ENCODE measurements at places on chromosomes 12 and 14.

DNA sequence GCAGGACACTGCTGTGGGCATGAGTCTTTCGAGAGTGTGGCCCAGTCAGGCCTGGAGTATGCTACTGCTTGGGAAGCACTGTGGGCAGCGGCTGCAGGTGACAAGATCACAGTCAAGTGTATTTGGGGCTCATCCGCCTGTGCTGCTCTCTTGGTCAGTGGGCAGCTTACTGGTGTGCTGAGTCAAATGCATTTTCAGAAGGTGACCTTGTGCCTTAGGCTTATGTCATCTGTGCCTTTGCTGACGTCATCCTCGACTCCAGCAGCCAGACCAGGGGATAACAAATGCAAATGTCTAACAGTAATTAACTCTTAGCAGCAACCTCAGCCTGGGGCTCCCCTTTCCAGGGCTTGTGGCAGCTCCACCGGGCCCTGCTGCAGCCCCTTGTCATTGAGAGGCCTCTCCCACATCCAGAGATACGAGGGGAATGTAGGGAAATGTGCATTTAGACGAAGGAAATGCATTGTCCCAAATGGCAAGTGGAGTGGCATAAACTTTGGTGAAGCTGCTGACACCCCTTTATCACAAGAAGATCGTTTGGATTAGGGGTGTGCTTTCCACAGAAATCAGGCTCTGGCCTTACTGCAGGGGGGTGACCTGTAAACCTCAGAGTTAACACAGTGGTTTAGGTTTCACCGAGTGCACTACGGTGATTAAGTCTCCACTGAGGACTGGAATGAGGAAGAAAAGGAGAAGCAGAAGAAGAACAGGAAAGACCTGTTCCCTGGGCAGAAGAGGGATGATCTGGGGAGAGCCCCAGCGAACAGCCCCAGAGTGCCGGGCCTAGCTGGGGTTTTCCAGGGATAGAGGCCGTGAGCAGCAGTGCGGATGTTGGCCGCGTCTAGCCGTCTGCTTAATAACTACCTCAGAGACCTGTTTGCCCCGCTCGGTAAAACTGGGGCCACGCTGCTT is 39.7 kb downstream of the PSMA6 start:
- DNase-seq, result no peak

DNA sequence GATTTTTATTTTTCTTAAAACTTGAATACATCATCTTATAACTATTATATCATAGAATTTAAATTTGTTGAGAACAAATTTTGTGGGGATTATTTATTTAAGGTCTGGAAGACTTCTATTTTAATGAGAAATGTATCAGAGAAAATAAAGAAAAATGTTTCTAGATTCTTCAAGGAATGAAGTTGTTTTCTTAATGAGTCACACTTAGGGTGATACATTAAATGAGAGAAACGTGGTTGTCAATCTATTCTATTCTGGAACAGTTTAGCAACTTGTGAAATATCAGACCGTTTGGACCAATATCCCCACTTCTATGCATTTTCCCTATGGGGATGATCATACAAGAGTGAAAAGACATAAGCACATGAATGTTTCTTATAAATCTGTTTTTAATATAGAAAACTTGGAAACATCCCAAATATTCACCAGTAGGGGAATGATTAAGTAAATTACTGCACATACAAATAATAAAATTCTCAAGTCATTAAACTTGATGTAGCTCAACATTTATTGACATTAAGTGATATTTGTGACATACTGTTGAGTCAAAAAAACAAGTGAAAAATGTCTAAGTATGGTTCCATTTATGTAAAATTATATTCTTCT is 88.5 kb downstream of the E2F7 start:
- DNase-seq, result no peak

DNA sequence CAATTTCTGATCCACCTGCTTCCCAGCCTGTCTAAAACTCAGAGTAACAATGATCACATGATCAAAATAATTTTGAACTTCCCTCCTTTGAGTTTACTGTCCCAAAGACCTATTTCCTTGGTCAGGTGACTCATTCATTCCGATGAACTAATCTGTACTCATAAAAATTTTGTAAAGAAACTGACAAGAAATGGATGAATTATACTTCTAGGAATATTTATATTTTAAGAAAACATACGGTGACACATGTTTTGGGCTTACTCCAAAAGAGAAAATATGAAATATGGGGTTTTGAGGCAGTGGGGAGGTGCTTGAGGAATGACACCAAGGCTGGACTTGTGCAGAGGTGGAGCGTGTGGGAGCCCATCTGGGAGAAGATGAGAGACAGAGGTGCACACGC is 42.0 kb downstream of the GUCY2C start:
- DNase-seq, result no peak

DNA sequence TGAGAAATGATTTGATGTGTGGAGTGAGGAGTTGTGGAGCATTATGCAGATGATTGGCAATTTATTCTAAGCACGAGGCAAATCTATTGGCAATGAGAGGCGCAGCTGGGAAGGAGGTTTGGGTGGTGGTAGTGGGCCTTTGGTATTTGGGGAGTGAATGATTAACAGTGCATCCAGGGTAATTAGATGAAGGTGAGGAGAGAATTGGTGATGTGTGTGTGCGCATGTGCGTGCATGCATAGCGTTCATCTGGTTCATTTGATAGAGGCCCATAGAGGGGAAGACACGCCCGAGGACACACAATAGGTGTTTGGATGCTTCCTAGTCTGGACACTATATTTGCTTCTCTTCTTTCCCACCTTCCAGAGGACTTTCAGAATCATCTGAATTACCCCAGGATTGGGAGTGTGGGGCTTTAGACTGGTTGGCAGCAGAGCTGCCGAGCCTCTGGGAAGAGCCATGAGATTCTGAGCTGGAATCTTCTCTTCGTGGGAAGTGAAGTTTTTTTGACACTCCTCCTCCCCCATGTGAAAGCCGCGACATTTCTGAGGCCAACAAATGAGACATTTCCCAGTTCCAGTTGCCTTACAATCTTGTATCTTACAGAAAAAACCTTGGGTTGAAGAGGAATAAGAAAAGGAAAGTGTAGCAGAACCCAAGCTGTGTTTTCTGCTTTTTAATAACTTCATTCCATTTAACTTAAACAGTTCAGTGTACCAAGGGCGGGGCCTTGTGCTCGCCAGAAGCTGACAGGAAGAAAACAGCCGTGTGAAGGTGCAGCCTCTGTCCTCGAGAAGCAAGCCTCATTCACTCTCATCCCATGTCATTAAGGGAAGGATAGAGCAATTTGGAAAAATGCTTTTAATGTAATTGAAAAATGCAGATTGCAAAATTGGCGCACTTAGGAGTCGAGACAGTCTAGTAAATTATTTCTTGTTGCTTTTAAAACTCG is 65.2 kb downstream of the SLC25A47 start:
- no peak for DNase-seq

- no peak for DNase-seq
Measured at GRCh38 chr14:99892406-99892805, 99.2 kb downstream of the EML1 start.

DNA sequence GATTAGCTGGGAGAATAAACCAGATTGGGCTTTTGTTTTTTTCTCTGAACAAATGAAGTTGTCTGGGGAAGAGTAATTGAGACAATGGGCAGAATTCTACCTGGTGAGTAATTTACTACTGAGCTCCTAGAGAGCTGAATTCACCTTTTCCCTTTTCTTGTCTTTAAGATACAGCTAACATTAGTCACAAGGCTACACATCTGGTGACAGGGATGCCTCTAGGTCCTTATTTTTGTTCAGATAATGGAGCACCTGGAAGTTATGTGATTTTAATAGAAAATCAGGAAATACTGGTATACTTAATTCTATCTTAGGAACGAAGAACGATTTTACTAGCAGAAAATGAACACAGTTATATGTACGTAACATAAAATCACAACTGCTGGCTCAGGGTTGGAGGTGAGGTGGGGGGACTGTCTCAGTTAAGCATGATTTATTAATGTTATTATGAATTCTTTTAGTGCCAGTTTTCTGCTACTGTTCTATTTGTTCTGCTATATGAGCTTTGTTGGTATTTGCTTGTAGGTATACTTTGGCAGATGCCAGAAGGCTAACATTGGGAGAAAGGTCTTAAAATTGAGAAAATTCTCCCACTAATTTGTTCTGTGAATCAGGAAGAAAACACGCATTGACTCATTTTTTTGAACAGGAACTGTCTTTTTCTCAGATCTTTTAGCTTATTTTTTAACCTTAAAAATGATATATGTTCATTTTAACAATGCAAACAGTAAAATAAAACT is 482.7 kb upstream of the RGS6 start:
- DNase-seq, result no peak

DNA sequence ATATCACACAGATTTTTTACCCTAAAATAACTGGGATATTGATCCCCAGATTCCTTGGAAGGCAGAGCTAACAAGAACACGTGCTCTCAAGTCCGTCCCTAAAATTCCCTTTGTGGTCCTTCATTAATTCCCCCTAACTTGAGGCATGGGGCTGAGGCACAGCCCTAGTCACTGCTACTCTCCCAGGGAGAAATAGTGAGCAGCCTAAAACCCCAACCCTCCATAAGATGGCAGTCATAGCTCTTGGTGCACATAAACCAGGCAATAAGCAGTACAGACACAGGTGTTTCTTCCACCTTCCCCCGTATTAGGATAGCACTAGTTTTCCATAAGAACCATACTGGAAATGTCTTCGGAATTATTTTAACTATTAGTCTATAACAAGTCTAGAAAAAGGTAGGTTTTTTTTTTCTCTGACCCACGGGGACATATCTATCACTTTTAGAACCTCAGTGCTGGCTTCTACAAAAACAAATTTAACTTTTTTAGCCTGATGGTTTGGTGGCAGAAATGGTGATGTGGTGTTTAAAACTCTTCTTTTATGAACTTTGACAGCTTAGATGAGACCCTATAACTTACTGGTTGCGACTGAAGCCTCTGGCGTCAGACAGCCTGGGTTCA is 3.1 kb upstream of the ARHGEF40 start:
- no peak for DNase-seq

DNA sequence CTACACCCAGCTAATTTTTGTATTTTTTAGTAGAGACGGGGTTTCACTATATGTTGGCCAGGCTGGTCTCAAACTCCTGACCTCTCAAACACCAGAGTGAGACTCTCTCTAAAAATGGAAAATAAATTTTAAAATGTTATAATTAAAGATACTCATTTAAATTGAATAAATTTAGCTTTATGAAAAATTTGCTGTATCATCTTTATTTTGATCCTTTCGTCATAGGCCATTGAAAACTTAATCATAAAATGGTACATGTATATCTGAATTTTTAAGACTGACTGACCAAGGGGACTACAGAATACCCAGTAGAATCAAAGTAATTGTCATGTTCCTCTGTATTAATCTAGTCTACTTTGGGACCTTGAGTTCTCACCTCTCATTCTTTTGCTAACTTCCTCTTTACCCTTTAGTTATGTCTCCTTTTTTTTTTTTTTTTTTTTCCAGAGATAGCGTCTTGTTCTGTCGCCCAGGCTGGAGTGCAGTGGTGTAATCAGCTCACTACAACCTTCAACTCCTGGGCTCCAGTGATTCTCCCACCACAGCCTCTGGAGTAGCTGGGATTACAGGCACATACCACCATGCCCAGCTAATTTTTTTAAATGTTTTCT is 9.5 kb downstream of the RAB5B start:
- no peak for DNase-seq

GRCh38 chr12:6230321-6231110 is 30.3 kb downstream of the CD9 start:
- DNase-seq, result peak; percentile 53

DNA sequence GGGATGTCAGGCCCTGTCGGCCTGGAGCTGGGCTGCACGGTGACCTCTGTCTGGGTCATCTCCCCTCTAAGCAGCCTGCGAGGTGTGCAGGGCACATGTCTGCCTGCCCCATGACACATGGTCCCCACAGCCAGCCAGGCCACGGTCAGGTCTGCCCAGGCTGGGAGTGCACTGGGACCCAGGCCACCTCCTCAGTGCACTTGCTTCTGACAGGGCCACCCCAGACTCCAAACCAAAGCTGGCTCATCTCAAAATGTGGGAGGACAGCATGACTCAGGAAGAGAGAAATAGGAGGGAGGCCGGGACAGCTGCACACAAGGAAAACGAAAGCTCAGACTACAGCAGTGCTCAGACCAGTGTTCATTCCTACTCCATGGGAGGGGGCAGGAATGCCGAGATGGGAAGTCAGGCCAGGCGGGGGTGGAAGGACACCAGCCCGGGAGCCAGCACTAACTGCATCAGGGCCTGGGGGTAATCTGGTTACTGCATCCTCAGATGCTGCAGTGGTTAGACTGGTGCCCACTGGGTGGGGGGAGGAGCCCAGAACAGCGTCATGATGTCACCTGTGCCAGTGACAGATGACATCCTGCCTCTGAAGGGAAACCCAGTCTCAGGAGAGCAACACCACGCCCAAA is 4.0 kb downstream of the P2RX2 start:
- no peak for DNase-seq

DNA sequence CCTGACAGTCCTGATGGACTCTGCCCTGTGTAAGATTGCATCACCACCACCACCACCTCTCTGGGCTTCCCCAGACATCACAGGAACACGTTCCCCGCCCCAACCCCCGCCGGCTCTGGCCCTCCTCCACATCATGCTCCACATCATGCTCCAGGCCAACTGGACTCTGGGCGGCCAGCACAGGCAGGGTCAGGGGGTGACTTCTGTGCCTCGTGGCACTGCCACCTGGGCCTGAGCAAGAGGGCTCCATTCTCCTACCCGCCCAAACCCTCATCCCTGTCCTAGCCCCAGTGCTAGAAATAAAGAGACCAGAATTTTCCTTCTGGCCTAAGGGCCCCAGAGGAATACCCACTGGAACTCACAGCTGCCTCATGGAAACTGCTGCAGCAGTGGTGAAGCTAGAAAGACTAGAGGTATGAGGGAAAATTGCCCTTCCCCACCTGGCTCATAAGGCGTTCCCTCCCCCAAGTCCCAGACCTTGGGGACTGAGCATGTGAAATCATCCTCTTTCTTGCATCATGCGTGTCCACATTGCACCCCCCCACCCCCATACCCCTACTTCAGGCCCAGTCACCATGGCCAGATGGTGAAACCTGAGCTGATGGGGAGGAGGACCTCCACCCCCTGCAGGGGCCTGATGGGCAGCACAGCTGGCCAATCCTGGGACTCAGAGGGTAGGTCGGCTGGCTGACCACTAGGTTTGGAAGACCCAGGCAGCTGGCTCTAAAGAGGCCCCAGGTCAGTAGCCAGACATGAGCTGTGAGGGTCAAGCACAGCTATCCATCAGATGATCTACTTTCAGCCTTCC is at the start of gene INHBE:
Gene INHBE, plus strand, starts transcription at position 742 of the 808 bp plus-strand sequence. CDS start 230 bp downstream, outside the sequence.
- no peak for DNase-seq

- no peak for DNase-seq
Measured at GRCh38 chr12:131619736-131620506, 91.0 kb upstream of the SFSWAP start.

- no peak for DNase-seq
Measured at GRCh38 chr14:40806471-40806870, 800.2 kb upstream of the LRFN5 start.

GRCh38 chr12:93156086-93156716 is 221.5 kb upstream of the NUDT4 start:
- DNase-seq, result no peak

DNA sequence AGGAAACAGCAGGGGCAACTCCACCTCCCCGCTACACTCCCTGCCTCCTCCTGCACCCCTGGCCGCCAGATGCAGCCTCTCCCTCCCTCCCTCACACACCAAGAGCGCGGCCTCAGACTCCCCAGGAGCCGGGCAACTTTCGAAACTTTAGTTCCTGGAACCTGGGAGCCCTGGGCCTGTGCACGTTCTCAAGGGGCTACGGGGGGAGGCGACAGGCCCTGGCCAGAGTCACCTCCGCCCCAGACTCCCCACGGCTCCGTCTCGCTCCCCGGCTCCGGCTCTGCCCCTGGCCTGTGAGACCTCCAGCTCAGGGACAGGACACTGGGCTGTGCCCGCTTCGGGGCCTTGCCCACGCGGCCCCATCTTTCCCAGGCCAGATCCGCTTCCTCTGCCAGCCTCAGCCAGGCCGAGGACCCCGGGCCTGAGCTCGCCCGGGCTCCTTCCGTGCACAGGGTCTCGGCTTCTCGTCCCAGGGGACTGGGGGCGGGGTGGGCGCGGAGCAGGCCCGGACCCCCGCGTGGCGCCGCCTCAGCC is 5.5 kb downstream of the AMN start:
- DNase-seq, result no peak
